IMR-90 (cell line): ENCODE measurements at places on chromosomes 6 and 20. TPM values are rescaled to one million over a fixed set of nuclear protein-coding genes. Genes with fewer than 3 reads are reported as not detected.

The MEP1A gene
- total RNA-seq: not detected in 2 replicates

The EPB41L1 gene
- 12.5 and 13.9 TPM in 2 replicates for total RNA-seq

The SRSF12 gene
- 0.28 and 0.36 TPM in 2 replicates for total RNA-seq

The BHLHE23 gene
- total RNA-seq: not detected in 2 replicates

The FNDC11 gene
- total RNA-seq: 0.28 and 0.36 TPM in 2 replicates

The OR2H1 gene
- total RNA-seq: not detected in 2 replicates

The TFAP2A gene
- total RNA-seq: 0.72 and 1.1 TPM in 2 replicates

The MLN gene
- total RNA-seq: not detected in 2 replicates

The C20orf141 gene
- 0.36 TPM in 1 of 2 replicates, not detected in the other for total RNA-seq

GRCh38 chr6:13253272-13253671 lies 75.1 kb downstream of the TBC1D7 start:
- DNase-seq: no peak

GRCh38 chr20:49694450-49695071 lies 19.1 kb downstream of the B4GALT5 start:
- DNase-seq: no peak

DNA sequence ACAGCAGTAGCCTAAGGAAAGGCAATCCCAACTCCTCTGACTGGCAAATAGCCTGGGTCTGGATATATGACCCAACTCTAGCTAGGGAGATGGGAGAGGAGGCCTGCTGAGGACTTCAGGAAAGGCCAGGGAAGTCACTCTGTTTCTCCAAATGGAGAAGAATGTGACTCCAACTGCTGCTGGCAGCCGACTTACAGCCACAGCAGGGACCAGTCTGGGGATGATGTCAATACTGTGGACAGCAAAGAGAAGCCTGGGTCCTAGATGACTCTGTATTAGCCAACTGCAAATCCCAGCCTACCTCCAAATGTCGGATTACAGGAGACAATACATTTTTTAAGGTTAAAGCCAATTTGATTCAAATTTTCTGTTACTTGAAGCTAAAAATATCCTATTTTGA lies 232.6 kb downstream of the FOXC1 start:
- DNase-seq: no peak

- no peak for DNase-seq
Observed at GRCh38 chr20:10551732-10552724, 116.9 kb downstream of the SLX4IP start.

GRCh38 chr6:11538052-11538818 lies 686 bp downstream of the TMEM170B start:
- no peak for DNase-seq

DNA sequence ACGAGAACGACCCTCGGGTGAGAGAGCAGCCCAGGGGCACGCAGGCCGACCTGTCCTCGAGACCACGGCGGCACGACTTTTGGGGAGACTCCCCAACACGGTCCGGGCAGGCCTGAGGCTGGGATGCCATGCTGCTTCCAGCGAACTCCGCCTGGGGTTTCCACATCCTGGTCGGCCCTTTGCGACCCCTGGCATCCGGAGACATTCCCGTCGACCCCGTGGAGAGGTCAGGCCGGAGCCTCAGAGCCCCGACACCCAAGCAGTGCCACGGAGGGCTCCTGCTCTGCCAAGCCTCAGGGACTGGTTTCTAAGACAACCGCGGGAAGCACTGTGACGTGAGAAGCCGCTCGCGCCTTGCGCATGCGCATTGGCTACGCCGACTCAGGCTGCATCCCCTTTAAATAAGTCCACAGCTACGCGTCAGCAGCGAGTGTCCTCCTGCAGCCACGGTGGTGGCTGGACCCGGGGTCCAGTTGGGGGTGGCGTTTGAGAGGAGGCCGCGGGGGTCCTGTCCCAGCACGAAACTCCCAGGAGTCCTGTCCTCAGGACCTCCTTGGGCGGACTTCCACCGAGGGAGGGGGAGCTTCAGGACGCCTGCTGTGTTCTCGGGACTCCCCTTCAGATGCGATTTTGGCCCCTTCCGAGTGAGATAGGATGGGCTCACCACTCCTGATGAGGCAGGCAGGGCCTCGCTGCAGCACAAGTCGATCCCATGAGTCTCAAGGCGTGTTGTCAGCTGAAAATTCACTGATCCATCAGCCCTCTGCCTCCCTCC lies 1089.3 kb upstream of the DEFB115 start:
- DNase-seq: no peak

DNA sequence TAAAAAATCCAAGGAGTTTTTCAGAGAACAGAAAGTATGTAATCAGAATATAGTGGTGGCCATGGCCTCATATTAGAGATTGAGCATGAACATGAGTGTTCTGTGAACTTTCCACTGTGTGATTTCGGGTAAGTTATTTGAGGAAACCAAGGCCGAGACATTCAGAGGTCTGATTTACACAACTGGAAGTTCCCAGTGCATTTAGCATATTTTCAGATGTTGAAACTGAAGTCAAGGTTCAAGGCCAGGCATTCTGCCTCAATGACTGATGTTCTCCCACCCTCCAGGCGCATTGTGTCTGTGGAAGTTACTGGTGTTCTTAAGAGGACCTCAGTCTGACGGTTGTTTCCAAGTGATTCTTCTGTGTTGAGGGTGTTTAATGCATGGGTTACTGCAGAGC lies 26.2 kb downstream of the RNF144B start:
- no peak for DNase-seq

GRCh38 chr20:45350217-45350616 lies 2.0 kb upstream of the SDC4 start:
- DNase-seq: no peak

DNA sequence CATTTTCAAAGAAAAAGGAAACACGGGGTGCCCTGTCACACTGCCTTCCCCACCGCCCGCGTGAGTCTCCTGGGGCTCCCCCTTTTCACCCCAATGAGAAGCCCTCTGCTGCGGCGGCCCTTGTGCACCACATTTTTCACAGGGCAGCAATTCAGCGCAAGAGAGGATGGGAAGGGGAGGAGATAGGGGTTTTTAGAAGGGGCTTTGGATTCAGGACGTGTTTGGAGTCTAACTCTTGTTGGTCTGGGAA lies 726 bp upstream of the ARFGEF3 start:
- no peak for DNase-seq

DNA sequence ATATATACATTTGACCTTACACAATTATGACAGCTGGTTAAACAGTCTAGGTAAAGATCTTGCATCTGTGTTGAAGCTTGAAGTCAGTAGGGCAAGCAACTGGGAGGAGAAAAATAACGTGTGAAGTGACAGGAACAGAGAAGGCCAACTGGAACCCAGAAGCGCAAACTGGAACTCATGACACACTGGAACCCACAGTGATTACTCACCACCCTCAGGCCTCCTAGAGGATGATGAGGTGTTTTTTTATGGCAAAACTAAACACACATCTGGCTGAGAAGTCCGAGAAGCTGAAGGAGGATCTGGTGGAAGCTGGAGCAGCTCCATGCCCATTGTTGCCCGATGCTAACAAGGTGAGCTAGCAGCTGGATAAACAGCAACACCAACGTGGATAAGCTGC lies 108.1 kb downstream of the TMEM200A start:
- DNase-seq: peak; percentile 69

- no peak for DNase-seq
Observed at GRCh38 chr6:88114838-88115237, 51.3 kb downstream of the CNR1 start.

- no peak for DNase-seq
Observed at GRCh38 chr6:43306086-43306485, 2.5 kb downstream of the CRIP3 start.

DNA sequence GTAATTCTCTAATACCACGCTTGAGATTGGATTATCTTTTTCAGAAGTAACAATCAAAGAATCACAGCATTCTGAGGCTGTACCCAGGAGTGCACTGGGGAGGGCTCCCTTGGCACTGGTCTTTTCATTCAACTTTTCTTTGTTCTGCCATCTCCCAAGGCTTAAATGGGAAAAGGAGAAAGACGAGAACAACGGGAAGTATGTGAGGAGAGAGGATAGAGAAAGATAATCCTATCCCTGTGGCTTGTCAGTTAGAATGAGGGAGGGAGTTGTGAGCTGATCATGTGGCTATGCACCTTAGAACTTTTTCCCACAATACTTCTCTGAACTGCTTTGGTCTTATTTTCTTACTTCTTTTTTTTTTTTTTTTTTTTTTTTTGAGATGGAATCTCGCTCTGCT lies 83.1 kb downstream of the CAP2 start:
- DNase-seq: no peak

- no peak for DNase-seq
Observed at GRCh38 chr6:1228754-1229191, 83.1 kb upstream of the FOXQ1 start.

GRCh38 chr20:7629880-7630279 lies 310.4 kb downstream of the HAO1 start:
- DNase-seq: no peak

DNA sequence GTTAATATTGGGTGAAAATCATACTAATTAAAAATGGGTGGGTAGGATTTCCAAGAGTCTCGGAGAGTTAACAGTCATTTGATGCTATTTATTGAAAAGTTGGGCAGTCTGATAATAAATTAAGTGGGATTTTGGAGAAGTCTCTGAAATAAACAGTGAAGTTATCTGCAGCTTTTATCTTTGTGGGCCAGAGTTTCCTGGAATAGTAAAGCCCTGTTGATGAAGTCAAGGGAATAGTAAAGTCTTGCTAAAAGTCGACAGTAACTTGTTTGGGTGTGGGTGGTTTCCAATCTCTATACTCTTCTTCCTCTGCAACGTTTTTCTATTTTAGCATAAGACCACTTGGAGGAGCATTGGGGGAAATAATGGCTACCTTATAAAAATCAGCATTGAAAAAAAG lies 493.6 kb downstream of the EPM2A start:
- no peak for DNase-seq

DNA sequence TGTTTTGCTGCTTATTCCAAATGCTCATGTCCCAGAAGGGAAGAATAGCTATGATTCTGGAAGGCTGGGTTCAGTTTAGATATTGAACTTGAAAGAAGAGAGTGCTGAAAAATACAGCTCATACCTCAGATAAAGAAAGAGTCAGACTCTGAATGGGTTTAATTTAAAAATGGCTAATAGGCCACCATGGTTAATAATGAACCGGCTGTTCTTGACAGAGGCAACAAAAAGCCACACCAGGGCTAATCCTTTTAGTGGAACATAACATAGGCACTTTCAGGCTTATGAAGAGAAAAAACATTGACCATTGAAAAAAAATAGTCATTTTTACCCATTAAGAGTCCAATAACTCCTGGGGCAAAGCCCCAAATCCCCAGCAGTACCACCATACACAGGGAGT lies 59.4 kb downstream of the TNFRSF21 start:
- no peak for DNase-seq

DNA sequence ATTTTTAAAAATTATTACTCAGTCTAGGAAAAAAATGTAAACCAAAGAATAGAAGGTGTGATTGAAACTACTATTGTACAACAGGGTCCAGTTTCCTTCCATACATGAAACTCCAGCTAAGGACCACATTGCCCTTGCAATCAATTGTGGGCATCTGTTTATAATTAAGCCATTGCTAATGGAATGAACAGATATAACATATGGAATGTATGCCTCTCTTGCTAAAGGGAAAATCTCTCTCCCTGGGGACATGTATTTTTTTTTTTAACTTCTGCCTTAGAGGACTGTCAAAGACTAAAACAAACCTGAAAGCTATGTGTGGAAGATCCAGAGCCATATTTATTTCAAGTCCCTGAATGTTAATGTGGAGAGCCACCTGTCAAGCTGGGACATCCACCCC lies 336.8 kb upstream of the MANEA start:
- DNase-seq: no peak

GRCh38 chr6:21874372-21874771 lies 280.8 kb downstream of the SOX4 start:
- DNase-seq: no peak

DNA sequence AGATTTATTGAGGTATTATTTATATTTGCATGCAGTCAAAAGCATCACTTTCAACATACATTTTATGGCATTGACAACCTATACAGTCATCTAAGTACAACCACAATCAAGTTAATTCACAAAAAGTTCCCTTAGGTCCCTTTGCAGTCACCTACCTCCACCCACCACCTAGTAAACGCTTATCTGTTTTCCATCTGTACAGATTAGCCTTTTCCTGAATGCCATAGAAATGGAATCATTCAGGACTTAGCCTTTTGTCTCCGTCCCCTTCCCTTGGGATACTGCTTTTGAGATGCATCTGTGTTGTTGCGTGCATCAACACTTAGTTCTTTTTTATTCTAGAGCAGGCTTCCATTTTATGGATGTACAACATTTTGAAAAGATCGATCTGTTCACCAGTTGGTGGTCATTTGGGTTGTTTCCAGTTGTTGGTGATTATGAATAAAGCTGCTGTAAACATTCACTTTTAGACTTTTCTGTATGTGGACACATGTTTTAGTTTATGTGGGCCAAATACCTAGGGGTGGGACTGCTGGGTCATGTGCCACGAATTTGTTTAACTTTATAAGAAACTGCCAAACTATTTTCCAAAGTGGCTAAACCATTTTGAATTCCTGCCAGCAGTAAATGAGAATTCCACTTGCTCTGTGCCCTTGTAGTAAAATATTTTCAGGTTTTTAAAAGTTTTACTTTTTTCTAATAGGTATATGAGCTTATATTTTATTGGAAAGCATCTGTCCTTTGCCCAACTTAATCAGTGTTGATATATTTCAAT lies 17.6 kb upstream of the IFNGR1 start:
- DNase-seq: no peak

DNA sequence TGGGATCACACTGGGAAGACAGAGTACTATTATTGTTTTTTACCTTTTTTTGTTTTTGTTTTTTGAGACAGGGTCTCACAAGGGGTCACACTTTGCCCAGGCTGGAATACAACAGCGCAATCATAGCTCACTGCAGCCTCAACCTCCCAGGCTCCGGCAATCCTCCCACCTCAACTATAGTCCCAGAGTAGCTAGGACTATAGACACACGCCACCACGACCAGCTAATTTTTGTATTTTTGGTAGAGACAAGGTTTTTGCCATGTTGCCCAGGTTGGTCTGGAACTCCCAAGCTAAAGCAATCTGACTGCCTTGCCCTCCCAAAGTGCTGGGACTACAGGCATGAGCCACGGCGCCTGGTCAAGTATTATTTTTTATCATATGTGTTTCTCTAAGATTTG lies 81.0 kb downstream of the ZMYND8 start:
- no peak for DNase-seq

- DNase-seq: no peak
Observed at GRCh38 chr6:24249926-24250325, 107.9 kb downstream of the DCDC2 start.

- no peak for DNase-seq
Observed at GRCh38 chr6:166348305-166348949, 6.1 kb upstream of the SFT2D1 start.

GRCh38 chr6:167150941-167151549 lies 6.7 kb downstream of the GPR31 start:
- no peak for DNase-seq
